ENCODE measurements at places on chromosomes 2 and 18.

GRCh38 chr2:23445450-23445868, 60.5 kb downstream of the KLHL29 start:
- no peak for DNase-seq

DNA sequence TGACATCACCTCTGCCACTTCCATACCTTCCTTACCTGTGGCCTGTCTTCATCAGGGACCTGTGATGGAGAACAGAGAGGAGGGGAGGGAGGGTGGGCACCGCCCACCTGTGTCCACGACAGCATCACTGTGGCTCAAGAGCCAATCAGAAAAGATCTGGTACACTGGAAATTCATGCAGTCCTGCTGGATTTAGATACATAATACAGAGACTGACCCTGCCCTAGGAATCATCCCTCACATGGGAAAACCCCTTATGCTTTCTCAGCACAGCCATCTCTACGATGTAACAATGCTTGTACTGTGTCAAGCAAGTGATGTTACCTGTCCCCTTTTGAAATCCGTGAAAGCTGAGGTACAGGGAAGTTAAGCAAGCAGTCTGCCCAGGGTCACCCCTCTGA, 145.6 kb upstream of the EPAS1 start:
- DNase-seq, result no peak

DNA sequence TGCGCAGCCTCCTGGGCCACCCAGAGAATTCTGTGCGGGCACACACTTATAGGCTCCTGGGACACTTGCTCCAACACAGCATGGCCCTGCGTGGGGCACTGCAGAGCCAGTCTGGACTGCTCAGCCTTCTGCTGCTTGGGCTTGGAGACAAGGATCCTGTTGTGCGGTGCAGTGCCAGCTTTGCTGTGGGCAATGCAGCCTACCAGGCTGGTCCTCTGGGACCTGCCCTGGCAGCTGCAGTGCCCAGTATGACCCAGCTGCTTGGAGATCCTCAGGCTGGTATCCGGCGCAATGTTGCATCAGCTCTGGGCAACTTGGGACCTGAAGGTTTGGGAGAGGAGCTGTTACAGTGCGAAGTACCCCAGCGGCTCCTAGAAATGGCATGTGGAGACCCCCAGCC, 11.8 kb upstream of the TTLL4 start:
- DNase-seq, result no peak

- no peak for DNase-seq
Measured at GRCh38 chr2:112623913-112624777, 21.6 kb upstream of the SLC20A1 start.

DNA sequence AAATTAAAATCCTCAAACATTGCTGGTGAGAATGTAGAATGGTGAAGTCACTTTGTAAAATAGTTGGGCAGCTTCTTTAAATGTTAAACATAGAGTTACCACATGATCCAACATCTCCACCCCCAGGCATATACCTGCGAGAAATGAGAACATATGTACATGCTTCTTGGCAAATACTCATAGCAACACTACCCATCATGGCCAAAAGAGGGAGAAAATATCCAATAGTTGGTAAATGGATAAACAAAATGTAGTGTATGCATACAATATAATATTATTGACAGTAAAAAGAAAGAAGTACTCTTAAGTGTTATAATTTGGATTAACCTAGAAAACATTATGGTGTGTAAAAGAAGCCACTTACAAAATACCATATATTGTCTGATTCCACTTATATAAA, 185.9 kb downstream of the CDH7 start:
- DNase-seq, result no peak

DNA sequence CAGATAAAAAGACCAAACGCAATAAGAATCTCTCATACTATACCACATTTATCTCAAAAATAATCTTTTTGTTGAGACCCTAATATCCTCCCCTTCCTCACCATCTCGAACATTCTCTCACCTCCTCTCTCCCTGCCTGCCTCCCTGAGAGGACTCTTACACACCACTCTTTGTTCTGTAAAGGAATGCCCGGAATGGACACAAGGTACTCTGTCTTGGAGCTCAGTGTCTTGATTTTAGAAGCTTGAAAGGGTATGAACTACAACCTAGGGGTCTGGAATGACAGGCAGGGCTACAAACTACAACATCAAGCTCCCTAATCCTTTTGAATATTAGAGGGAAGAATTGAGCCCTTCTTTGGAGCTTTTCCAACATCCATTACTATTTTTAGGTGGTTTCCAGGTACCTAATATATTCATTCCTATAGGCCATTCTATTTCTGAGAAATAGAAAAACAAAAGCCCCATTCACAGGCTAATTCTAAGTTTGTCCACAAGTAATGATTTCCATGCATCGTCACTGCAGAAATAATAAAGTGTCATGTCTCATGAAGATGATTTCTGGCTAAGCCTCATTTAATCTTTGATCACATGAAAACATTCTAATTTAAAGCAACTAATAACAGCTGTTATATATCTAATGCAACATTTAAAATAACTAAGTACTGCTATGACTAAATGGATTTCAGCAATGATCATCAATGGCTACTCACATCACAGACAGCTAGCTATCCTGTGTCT, 60.6 kb downstream of the LRP2 start:
- no peak for DNase-seq

DNA sequence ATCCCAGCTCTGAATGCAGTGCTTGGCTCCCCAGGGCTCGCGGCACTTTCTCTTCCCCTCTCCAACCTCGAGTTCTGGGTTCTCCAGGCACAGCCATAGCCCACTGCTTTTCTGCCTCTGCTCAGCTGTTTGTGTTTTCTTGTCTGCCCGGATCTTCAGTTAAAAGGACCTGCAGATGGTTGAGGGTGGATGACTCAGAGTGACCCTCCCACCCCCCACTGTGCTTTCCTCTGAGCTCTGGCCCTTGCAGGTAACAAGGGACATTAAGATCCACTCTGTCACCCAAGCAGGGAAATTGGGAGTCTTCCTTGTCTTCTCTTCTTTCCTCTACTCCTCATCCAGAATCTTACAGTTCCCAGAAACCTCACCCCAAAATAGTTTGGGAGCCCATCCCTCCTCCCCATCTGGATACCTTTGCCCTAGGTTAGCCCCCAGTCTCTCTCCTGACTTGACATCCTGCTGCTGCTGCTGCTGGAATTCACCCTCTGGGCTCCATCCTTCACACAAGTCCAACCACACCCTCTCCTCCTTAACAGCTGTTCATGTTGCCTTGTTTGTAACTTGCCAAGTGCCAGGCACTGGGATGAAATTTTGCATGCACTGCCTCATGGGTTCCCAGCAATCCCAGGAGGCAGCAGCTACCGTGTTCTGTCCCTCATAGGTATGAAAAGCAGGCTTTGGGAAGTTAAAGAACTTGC, 157.9 kb upstream of the TTC39C start:
- no peak for DNase-seq

- no peak for DNase-seq
Measured at GRCh38 chr2:25805987-25806386, 72.3 kb downstream of the ASXL2 start.

GRCh38 chr2:72883356-72883962, 3.7 kb upstream of the SPR start:
- DNase-seq, result no peak

DNA sequence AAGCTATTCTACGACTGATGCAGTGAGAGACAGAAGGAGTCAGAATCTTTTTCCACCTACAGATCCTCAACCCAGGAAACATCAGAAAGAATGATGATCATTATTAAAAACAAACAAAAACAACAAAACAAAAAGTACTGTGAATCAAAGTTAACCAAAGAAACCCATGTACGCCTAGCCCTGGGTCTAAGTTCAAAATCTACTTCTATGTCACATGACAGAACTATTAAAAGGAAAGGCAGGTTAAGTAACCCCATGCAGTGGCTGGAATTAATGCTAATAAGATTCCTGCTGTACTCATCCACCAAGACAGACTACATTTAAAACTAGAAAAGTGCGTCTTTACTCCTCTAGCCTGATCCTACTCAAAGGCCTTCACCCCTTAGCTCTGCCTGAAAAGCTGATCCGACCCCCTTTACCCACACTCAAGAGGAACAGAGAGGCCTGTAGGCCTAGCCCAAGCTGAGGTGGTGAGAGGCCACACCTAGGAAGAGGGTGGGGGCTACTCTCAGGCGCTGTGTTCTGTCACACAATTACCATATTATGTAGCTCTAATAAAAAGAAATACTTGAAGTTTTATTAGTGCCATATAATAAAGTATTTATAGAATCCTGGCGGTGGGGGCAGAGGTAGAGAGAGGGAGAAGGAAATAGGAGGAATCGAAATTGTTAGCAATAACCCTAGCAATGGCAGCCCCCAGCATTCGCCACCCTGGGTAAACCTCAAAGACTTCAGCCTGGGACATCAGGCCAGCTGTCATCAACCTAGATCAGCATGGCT, 37.1 kb downstream of the NHEJ1 start:
- no peak for DNase-seq

DNA sequence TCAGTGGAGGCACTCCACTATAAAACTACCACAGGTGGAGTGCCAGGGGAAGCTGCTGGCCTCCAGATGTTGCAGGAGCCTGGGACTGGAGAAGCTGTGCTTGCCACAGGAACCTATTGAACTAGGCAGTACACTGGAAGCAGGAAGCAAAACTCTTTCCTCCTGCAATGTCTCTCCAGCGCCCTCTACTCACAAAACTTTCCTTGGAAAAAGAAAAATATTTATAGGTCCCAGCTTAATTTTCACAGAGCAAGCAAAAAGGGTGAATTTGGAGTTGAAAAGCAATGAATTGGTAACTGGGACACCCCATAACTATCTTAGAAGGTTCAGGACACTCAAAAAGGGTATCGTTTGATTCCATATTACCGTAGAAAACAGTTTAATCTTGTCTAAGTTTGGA, 33.2 kb upstream of the REEP1 start:
- DNase-seq, result no peak
